Activated T-helper 2 cell treated with anti-CD3 and anti-CD28 coated beads, Interferon-gamma antibody, Interleukin-2, Interleukin-4, amounts not matched to agents 10 μg/mL and 5 μg/mL and 100 μg/mL, durations not matched to agents 14 hours and 24 hours and 36 hours (primary cell): ENCODE measurements at places on chromosomes 3 and 15.

GRCh38 chr3:54447427-54447826 lies 325.1 kb downstream of the CACNA2D3 start:
- H3K4me1 ChIP-seq: no peaks in the 10 kb centered on the region
- H3K27me3 ChIP-seq: no peaks in the 10 kb centered on the region
- no peak for DNase-seq
- no peak overlapping the region for H3K27ac ChIP-seq
- no peak overlapping the region for H3K4me3 ChIP-seq
- no peaks in the 10 kb centered on the region for H3K36me3 ChIP-seq

DNA sequence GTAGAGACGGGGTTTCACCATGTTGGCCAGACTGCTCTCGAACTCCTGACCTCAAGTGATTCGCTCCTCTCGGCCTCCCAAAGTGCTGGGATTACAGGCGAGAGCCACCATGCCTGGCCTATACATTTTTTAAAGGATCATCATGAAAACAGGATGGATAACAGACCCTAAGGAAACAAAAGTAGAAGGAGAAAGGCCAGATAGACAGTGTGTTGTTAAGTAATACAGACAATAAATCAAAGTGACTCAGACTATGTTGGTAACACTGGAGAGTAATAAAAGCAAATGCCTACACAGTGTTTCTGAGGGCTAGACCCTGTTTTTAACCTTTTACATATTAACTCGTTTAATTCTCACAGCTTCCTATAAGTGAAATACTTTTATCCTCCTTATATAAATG lies 133.8 kb upstream of the MCTP2 start:
- no peak for DNase-seq
- no peak overlapping the region for H3K27ac ChIP-seq
- peaks cover 9% of the 10 kb centered on the region for H3K27me3 ChIP-seq

GRCh38 chr3:128285042-128285966 lies 132.0 kb downstream of the EEFSEC start:
- no peak overlapping the region for H3K4me3 ChIP-seq
- H3K36me3 ChIP-seq: peaks cover 13% of the 10 kb centered on the region
- no peaks in the 10 kb centered on the region for H3K4me1 ChIP-seq
- no peak overlapping the region for H3K27ac ChIP-seq
- peak; percentile 4 for DNase-seq

DNA sequence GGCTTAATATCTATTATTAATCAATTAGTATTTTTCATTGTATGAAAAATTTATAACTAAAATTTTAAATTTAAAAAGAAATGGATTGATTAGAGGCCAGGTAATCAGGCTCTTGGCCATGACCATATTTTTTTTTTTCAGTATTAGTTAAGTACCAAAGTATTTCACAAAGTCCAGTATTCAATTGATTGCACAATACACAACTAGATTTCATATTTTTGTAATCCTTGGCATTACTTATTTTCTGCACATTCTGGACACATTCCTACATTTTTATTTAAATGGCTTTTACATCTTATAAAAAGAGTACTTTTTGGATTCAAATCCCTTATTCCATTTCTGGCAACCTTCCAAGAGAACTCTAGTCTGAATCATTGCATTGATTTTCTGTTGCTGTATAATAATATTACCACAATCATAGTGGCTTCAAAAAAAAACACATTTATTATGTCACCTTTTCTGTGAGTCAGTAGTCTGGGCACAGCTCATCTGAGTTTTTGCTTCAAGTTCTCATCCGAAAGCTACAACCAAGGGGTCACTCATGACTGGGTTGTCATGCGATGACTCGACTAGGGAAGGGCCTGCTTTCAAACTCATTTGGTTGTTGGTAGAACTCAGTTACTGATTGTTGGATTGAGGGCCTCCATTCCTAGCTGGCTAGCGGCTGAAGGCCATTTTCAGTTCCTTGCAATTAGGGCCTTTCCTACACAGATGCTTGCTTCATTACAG lies 90.7 kb downstream of the CNTN6 start:
- H3K27ac ChIP-seq: no peak overlapping the region
- no peak overlapping the region for H3K4me3 ChIP-seq
- H3K36me3 ChIP-seq: no peaks in the 10 kb centered on the region
- no peaks in the 10 kb centered on the region for H3K27me3 ChIP-seq

GRCh38 chr3:171461525-171461917 lies 1.3 kb upstream of the TNIK start:
- no peaks in the 10 kb centered on the region for H3K27me3 ChIP-seq
- H3K4me3 ChIP-seq: peak overlapping the region; percentile 89
- peaks cover 8% of the 10 kb centered on the region for H3K36me3 ChIP-seq
- DNase-seq: no peak
- H3K4me1 ChIP-seq: peaks cover 31% of the 10 kb centered on the region

DNA sequence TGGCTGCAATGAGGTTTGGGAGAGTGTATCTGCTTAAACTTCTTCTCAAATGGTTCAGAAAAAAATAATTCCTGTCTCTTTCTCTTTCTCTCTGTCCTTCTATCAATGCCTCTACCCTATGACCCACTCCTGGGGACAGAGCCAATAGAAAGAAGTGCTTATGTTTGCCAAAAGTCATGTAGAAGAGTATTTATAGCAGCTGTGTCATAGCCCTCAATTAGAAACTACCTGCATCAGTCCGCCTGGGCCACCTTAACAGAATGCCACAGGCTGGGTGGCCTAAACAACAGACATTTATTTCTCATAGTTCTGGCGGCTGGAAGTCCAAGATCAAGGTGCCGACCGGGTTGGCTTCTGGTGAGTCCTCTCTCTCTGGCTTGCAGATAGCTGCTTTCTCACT lies 92.5 kb downstream of the HMG20A start:
- H3K4me3 ChIP-seq: no peak overlapping the region
- H3K36me3 ChIP-seq: no peaks in the 10 kb centered on the region
- H3K4me1 ChIP-seq: peaks cover 8% of the 10 kb centered on the region
- DNase-seq: no peak

DNA sequence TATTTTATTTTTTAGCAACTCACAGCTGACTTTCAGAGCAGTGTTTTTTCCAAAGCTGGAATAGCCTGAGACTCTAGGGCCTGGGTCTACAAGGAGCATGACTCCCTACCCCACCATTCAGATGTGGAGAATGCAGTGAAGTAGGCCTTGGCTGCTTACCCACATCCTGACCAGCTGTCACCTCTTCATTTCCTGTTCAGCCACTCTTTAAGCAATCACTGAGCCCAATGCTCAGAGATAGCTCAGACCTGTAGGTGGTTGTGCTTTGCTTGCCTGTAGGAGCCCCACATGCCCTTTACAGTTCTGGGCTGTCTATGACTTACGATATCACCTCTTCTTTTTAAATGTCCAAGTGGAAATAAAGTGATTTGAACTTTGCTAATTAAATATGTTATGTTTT lies 148.1 kb downstream of the NEK11 start:
- peaks cover 16% of the 10 kb centered on the region for H3K4me1 ChIP-seq
- peak overlapping the region; percentile 22 for H3K27ac ChIP-seq
- no peak overlapping the region for H3K4me3 ChIP-seq
- H3K36me3 ChIP-seq: no peaks in the 10 kb centered on the region
- H3K27me3 ChIP-seq: no peaks in the 10 kb centered on the region
- peak; percentile 21 for DNase-seq

- peaks cover 69% of the 10 kb centered on the region for H3K4me1 ChIP-seq
- H3K27ac ChIP-seq: peak overlapping the region; percentile 53
- no peak overlapping the region for H3K4me3 ChIP-seq
- H3K27me3 ChIP-seq: no peaks in the 10 kb centered on the region
- no peaks in the 10 kb centered on the region for H3K36me3 ChIP-seq
Measured at GRCh38 chr15:31264559-31265089, 62.0 kb upstream of the KLF13 start.

DNA sequence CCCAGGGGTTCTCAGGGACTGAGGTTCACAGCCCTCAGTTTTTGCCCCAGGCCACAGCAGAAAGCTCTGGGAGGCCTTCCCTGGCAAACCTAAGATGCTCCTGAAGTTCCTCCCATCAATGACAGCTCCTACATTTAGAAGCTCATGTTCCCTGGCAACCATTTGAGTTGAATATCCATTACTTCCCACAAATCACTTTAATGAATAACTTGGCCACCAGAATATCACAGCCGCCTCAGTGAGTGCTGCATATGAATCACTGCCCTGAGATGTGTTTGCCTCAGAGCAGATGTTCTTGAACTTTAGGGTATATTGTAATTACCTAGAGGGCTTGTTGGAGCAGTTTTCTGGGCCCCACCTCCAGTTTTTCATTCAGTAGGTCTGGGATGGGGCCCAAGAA lies 27.4 kb downstream of the SLCO2A1 start:
- no peak for DNase-seq
- H3K4me3 ChIP-seq: no peak overlapping the region
- H3K36me3 ChIP-seq: no peaks in the 10 kb centered on the region
- no peak overlapping the region for H3K27ac ChIP-seq
- H3K27me3 ChIP-seq: no peaks in the 10 kb centered on the region

DNA sequence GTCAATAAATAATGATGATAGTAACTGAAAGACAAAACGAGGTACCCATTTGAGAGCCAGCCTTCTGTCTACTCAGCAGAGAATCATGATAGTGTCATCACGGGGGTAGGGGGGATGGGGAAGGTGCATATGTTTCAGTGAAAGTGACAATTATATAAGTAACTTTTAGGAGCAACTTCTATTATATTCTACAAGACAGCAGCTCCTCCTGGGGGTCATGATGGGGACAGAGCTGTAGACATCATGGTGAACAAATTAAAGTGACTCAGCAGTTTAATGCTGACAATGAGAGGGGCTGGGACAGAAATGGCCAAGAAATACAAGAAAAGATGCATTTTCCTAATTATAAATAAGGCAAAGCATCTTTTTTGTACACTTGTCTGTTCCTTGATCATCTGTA lies 11.8 kb downstream of the CAPN3 start:
- H3K4me3 ChIP-seq: no peak overlapping the region
- H3K36me3 ChIP-seq: no peaks in the 10 kb centered on the region
- H3K27ac ChIP-seq: no peak overlapping the region
- no peaks in the 10 kb centered on the region for H3K27me3 ChIP-seq
- no peak for DNase-seq
- H3K4me1 ChIP-seq: no peaks in the 10 kb centered on the region

- H3K4me1 ChIP-seq: no peaks in the 10 kb centered on the region
- peaks cover 20% of the 10 kb centered on the region for H3K27me3 ChIP-seq
- H3K4me3 ChIP-seq: no peak overlapping the region
Measured at GRCh38 chr3:72246685-72247084, 461.7 kb upstream of the PROK2 start.

- peaks cover 24% of the 10 kb centered on the region for H3K4me1 ChIP-seq
- no peak overlapping the region for H3K27ac ChIP-seq
- H3K4me3 ChIP-seq: no peak overlapping the region
- DNase-seq: no peak
- H3K36me3 ChIP-seq: peaks cover 39% of the 10 kb centered on the region
Measured at GRCh38 chr3:102053375-102053989, 204.2 kb downstream of the NFKBIZ start.

DNA sequence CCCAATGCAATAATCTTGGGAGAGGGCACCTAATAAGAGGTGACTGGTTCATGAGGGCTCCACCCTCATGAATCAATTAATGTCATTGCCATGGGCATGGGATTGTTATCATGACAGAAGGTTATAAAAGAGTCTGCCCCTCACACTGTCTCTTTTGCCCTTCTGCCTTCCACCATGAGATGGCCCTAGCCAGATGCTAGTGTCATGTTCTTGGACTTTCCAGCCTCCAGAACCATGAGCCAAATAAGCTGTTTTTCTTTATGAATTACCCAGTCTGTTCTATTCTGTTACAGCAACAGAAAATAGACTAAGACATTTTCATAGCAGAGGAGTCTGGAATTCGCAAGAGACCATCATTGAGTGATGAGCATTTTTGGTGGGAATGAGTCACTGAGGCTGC lies 16.0 kb upstream of the RAD18 start:
- DNase-seq: no peak
- H3K27ac ChIP-seq: no peak overlapping the region
- no peak overlapping the region for H3K4me3 ChIP-seq
- peaks cover 12% of the 10 kb centered on the region for H3K27me3 ChIP-seq
- no peaks in the 10 kb centered on the region for H3K4me1 ChIP-seq

DNA sequence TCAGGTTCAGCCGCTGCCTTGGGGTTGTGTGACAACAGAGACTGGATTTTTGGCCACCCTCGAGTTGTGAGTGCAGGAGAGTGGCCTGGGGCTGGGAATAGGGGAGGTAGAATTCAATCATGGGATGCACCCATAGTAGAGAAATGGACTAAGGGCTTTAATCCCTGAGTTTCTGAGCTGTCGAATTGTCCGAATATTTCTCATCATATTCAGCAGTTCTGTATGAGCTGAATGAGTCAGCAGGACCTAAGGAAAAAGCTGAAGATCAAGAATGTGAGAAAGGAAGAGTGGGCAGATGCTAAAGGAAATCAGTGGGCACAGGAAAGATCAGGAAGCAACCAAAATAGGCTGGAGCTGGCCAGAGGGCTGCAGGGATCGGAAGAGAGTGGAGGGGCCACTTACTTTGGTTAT lies 44.4 kb upstream of the SACM1L start:
- H3K4me3 ChIP-seq: no peak overlapping the region
- peaks cover 16% of the 10 kb centered on the region for H3K4me1 ChIP-seq
- H3K27ac ChIP-seq: no peak overlapping the region
- no peaks in the 10 kb centered on the region for H3K27me3 ChIP-seq
- peaks cover 21% of the 10 kb centered on the region for H3K36me3 ChIP-seq
- DNase-seq: no peak

- peaks cover 4% of the 10 kb centered on the region for H3K36me3 ChIP-seq
- no peak overlapping the region for H3K27ac ChIP-seq
- H3K27me3 ChIP-seq: no peaks in the 10 kb centered on the region
- no peaks in the 10 kb centered on the region for H3K4me1 ChIP-seq
Measured at GRCh38 chr3:129820587-129820986, 72.9 kb downstream of the TMCC1 start.

DNA sequence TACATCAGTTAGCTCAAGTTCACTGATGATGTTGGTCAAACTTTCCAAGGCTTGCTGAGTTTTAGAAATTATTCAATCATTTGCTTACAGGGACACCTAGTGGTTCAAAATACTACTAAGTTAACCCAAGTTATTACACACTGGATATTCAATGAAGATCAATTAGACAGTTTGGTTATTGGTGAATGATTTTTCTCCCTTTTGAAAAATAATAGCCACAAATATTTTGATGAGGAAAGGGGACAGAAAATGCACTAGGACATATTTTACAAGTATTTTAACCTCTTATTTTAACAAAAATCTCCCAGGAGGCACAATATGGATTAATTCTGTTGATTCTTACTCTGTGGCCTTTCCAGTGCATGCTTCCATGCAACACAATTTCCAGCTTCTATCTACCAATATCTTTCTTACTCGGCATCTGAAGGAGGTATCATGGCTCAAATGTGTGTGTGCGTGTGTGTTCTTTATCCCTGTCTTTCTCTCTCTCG lies 20.1 kb upstream of the GOLGA6L2 start:
- no peak overlapping the region for H3K27ac ChIP-seq

- H3K27me3 ChIP-seq: peaks cover 12% of the 10 kb centered on the region
- DNase-seq: no peak
- no peak overlapping the region for H3K4me3 ChIP-seq
Measured at GRCh38 chr15:72323752-72324151, 3.8 kb upstream of the CELF6 start.

GRCh38 chr15:100201376-100202280 lies 140.1 kb downstream of the ADAMTS17 start:
- DNase-seq: no peak
- no peaks in the 10 kb centered on the region for H3K36me3 ChIP-seq
- peaks cover 7% of the 10 kb centered on the region for H3K27me3 ChIP-seq

GRCh38 chr3:151377768-151378385 lies 6.7 kb downstream of the P2RY12 start:
- no peaks in the 10 kb centered on the region for H3K36me3 ChIP-seq
